ENCODE measurements at places on chromosomes 16 and 17.

DNA sequence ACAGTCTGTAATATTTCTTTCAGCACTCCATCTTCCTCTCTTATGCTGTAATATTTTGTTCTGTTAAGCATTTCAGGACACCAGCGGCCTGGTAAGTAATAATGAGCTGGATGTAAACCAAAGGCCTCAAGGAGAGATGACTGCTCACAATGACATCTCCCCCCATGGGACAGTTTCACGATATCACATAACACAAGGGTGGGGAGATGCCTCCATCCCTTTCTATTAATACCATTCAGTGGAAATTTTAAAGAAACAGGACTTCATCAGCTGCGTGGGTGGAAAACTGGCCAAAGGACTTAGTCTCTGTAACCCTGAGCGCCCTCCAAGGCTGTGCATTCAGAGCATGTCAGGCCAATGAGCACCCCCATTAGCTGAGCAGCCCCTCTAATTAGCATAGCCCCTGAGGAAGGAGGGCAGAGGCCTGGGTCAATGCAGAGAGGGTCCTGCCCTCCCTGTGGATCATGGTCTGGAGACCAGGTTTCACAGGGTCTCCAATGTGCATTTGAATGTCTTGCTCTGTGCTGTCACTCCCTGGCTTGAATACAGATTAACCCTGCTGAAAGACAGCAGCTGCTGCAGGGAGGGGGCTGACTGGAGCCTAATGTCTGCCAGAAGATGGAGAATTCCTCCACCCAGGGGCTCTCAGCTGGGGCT, 156.4 kb downstream of the HS3ST2 start:
- no peak for DNase-seq

DNA sequence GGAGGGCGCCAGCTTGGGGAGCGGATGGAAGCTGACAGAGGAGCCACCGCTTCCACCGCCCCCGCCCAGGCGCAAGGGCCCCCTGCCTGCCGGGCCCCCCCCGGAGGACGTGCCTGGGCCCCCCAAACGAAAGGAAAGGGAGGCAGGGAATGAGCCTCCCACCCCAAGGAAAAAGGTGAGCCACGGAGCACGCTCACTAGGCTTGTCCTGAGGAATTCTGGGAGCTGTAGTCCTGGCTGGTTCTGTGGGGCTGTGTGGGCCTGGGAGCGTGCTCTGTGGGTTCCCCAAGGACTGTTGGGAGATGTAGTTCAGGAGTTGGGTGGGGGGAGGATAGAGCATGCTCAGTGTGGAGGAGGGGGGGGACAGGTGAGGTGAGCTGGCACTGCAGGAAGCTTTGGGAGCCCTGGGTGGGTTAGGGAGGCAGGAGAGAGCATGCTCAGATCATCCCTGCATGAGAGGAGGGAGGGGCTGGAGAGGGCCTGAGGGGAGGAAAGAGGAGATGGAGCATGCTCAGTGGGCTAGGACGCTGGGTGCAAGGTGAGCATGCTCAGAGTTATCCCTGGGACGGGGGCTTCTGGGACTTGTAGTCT, 4.5 kb downstream of the FBXL19 start:
- DNase-seq, result no peak

DNA sequence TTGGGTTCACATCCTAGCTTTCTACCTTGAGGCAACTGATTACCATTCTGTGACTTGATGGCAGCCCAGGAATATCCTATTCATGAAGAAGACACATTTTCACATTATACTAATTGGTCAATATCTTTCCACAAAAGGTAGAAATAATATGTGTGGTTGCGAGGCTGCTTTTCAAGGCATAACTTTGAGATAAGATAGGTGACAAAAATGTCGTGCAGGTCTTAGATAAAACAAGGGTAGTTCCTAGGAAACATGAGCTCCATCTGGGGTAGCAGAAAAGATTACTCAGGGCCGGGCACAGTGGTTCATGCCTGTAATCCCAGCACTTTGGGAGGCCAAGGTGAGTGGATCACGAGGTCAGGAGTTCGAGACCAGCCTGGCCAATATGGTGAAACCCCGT, 22.3 kb upstream of the TEKT3 start:
- DNase-seq, result no peak

DNA sequence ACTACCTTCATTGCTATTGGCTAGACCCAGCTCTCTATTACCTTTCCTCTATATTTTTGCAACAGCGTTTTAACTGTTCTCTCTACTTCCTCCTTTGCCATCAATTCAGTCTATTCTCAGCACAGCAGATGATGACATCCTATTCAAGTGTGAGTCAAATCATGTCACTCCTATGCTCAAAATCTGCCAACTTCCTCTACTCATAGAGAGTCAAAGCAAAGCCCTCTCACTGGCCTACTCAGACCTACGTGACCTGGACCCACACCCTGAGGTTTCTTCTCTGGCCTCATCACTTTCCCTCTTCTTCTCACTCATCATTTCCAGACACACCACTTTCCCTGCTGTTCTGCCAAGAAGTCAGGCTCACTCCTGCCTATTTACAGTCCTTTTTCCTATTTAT, 289.0 kb upstream of the AXIN2 start:
- no peak for DNase-seq

DNA sequence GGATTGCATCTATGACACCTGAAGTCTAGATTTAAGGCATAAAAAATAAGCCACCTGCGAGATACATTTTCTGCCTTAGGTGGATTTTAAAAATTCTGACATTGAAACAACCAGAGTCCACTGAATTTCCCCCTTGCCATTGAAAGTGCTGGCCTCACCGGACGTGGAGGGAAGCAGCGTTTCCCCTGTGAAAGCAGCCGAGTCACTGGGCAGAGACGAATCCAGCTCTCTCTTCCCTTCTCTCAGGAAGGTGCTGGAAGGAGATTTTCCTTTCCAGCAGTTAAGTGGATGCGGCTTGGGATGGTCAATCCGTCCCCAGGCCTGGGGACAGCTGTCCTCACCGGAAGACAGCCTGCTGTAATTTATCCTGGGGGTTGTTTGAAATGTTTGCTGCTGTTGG, 270.9 kb upstream of the FOXF1 start:
- no peak for DNase-seq

GRCh38 chr16:13611596-13611995, 308.4 kb upstream of the ERCC4 start:
- no peak for DNase-seq

DNA sequence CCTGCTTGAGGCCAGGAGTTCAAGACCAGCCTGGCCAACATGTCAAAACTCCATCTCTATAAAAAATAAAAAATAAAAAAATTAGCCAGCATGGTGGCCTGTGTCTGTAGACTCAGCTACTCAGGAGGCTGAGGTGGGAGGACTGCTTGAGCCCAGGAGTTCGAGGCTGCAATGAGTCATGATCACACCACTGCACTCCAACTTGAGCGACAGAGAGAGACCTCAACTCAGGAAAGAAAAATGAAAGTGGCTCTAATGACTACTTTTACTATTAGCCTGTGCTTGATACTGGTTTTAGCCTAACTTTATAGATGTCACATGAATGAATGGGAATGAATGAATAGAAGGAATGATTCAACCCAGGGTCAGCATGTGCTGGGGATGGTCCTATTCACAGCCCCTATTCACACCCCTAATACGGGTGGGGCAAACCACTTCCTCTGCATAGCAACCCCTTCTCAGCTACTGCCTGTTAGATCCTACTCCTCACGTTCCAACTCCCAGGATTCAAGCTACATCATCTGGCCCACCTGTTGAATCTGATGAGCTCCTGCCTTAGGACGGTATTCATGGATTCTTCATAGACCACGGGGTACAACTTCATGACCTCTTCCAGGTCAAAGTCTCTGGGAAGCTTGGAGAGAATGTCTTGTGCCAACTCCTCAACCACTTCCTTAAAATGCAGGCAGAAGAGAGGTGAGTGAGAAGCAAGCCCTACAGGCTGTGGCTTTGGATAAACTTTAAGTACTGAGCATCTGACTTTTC, 40.5 kb downstream of the LYRM1 start:
- no peak for DNase-seq

- DNase-seq, result no peak
Observed at GRCh38 chr17:69500911-69501429, 86.5 kb downstream of the MAP2K6 start.

DNA sequence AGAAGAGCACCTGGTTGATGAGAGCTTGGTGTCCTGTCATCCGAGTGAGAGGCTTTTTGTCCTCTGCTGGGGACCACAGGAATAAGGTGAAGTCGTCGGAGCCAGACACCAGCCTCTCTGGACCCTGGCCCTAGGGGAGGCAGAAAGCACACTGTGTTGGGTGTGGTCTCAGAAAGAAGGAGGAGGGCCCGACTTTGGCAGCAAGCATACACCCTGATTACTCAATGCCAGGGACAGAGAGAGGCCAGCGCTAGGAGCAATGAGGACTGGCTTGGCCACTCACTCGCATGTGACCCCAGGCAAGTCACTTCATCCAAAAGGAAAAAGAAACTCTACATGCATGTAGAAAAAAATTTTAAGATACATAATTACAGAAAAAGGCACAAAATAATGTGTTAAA, 6.8 kb downstream of the NLE1 start:
- DNase-seq, result no peak

- DNase-seq, result no peak
Observed at GRCh38 chr17:21549107-21549687, 143.1 kb upstream of the KCNJ18 start.

GRCh38 chr16:2250652-2251295, 613 bp downstream of the ECI1 start:
- no peak for DNase-seq

- DNase-seq, result no peak
Observed at GRCh38 chr17:7816926-7817642, 16.9 kb upstream of the KDM6B start.

DNA sequence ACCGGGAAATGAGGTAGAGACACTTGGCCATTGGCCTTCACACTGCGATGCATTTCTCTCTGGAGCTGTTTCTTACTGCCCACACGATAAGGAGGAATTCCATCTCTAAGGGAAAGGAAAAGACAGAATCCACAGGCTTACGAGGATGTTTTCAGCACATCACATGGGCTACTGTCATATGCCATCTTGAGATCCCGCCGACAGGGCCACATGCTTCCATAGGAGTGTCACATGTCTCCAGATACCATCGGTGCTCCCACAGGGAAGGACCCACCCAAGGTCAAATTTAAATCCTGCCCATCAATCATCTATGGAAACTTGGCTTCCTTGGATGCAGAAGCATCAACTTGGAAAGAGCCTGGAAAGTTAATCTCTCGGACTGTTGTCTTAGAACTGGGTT, 20.0 kb downstream of the AXIN2 start:
- DNase-seq, result no peak

GRCh38 chr17:5413682-5414081, 5.8 kb downstream of the NUP88 start:
- DNase-seq, result peak; percentile 74

GRCh38 chr17:74807441-74807840, 31.3 kb upstream of the NAT9 start:
- no peak for DNase-seq

GRCh38 chr16:47262938-47263337, 119.2 kb upstream of the NETO2 start:
- no peak for DNase-seq

DNA sequence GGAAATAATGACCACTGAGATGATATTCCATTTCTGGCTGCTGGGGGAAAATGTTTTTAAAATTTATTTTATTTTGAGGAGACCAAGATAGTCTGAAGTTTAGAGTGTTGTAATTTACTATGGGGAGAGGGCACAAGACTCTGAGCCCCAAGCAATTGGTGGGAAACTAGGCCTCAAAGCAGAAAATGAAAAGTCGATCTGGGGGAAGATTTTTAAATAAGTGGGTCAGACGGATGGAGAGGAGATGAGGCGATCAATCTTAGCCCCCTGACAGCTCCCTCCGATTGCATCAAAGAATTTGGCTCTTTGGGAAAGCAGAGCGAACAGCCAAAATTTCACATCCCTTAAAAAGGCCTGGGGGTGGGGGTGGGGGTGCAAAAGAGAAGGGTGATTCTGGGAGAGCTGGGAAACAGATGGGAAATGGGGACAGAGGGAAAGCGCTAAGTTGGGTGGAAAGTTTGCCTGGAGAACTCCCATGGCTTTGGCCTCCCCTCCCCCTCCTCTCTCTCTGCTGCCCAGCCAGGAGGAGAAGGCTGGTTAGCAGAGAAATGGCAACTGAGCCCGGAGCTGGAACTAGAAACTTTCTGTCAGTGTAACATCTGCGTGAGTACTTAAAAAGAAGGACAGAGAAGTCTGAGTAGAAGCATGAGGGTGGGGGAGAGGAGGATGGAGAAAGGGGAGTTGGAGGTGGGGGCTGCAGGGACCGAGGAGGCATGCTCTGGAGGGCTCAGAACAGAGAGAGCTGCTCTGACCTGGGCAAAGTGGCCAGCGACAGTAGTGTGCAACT, 1.4 kb upstream of the HOXB2 start:
- DNase-seq, result no peak

DNA sequence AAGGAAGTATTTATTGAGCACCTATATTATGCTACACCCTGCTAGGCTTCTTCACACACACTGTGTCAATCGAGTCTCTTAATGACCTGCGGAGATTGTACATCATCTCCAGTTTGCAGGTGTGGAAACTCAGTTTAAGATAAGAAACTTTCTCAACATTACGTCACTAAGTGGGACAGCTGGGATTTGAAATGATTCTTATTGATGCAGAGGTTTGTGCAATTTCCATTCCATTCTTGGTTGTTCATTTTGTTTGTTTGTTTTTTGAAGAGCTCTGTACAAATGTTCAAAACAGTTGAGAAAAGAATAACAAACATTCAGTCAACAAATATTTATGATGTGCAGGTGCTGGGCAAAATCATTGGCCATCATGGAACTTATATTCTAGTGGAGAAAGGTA, 84.8 kb downstream of the MAP2K6 start:
- DNase-seq, result no peak

DNA sequence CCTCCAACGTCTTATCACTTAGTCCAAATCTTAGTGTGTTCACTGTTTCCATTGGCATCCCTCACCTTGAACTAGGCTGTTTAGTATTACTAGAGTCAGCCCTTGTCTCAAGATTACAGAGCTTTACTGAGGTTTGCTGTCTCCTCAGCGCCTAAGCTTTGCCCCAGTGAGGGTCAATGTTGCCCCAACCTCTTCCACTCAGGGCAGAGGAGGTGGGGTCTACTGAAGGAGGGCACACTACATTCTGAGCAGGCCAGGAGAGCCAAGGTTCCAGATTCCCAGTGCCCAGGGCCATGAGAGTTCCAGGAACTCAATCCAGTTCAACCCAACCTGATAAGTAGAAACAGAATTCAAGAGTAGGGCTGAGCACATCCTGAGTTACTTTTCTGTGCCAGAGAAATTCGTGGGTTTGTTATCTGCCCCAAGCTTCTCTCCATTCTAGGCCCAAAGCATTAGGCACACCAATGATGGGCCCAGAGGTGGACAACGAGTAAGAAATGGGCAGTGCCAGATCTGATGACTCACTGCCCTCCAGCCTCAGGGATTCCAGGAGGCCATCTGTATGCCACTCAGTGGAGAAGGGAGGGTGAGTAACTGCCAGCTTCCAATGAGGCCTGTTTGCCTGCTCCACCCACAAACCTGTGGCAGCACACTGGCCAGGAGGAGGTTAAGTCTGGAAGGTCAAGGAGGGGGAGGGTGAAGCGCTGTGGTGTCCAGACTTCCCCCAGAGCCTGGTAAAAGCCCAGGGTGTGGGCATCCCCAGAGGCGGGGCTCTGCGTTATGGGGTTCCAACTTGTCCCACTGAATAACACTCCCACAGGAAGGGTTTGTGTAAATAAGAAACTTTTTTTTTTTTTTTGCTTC, 8.2 kb downstream of the TUBG2 start:
- no peak for DNase-seq

- DNase-seq, result no peak
Observed at GRCh38 chr17:75246404-75246803, 15.0 kb downstream of the GGA3 start.
